ENCODE measurements at places on chromosomes 11 and 22. TPM values are rescaled to one million over a fixed set of nuclear protein-coding genes. Genes with fewer than 3 reads are reported as not detected.

GAL gene
- polyA plus RNA-seq = 0.21 TPM

RIBC2 gene
- 6.6 TPM for polyA plus RNA-seq

DNA sequence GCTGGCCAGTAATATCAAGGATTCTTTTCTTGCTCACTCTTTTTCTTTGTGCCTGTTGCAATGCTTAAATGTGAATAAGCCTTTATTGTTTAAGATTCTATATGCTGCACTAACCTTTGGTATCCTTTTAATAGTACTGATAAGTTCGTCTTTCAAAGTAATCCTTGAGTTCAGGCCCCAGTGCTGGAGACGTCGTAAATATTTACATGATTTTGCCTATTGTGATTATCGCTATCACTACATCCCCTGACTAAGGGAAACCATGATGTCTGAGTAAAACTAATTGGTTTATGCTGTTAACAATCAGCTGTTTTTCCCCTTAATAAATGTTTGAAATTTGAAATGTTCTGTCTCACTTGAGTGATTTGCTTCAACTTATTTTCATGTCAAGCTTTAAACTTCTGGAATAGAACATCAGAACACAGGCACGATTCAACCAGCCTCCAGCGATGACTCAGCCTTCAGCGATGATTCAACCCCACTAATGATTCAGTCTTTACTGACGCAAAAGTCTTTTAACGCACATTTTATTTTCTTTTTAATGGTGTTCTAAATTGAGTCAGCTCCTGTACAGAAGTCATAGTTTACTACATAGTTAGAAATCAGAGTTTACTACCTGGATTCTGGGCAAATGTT is 3.9 kb downstream of the HTATIP2 start:
- DNase-seq = no peak

GRCh38 chr11:32131321-32131720 is 40.4 kb downstream of the RCN1 start:
- no peak for DNase-seq

GRCh38 chr11:128916681-128917080 is 25.5 kb downstream of the KCNJ5 start:
- no peak for DNase-seq

XKR3 gene
- polyA plus RNA-seq = not detected

GRCh38 chr11:94664346-94664745 is 97.2 kb downstream of the PIWIL4 start:
- no peak for DNase-seq
